Thoracic aorta (tissue), 2 donors: ENCODE measurements at places on chromosomes 2 and 18.

GRCh38 chr2:63500398-63500797 lies 87.9 kb downstream of the WDPCP start:
- no peak for DNase-seq

- DNase-seq = no peak
These were observed 86.0 kb downstream of the TMEM247 start for GRCh38 chr2:46565364-46565763.

- DNase-seq = no peak
These were observed 46.3 kb upstream of the SEMA4C start for GRCh38 chr2:96916156-96916630.

- DNase-seq = no peak
These were observed 235.8 kb downstream of the NBAS start for GRCh38 chr2:15325296-15325695.

DNA sequence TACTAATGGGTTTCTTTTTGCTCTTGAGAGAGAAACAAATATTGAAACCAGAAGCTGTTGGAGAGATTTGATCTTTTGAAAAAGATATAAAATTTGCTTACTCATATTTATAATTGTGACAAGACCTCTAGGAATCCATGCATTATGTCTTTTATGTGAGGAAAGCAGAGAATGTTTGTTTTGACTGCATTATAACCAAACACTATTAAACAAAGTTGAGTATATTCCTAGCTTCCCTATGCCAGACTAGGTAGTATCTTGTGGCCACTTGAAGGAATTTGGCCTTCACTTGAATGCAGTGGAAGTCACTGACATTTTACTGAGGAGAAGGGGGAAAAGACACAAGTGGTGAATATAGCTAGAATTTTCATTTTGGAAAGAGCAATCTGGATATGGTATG lies 521.8 kb upstream of the ZEB2 start:
- no peak for DNase-seq

- DNase-seq = no peak
These were observed 91.0 kb downstream of the SH3BP4 start for GRCh38 chr2:235042576-235043515.

GRCh38 chr2:151459358-151459757 lies 49.7 kb downstream of the RIF1 start:
- DNase-seq = no peak

GRCh38 chr18:74834424-74835309 lies 237.0 kb downstream of the ZNF407 start:
- no peak for DNase-seq

DNA sequence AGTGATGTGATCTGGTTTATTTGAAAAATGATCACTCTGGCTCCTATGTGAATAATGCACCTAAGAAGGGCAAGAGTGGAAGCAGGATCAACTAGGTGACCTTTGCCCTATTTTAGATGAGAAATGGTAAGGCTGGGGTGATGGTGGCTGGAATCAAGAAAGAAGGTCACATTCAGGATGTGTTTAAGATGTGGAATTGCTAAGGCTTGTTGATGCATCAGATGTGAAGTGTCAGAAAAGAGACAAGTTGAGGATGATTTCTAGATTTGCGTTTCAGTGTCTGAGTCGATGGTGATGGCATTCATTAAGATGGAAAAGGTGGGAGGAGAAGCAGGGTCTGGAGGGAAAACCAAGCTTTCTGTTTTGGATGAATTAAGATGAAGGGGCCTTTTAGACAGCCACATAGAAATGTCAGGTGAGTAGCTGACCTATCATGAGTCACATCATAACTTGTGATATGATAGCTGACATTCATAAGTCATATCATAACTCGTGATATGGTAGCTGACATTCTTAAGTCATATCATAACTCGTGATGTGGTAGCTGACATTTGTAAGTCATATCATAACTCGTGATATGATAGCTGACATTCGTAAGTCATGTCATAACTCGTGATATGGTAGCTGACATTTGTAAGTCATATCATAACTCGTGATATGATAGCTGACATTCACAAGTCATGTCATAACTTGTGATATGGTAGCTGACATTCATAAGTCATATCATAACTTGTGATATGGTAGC lies 101.2 kb upstream of the SEC11C start:
- DNase-seq = no peak

DNA sequence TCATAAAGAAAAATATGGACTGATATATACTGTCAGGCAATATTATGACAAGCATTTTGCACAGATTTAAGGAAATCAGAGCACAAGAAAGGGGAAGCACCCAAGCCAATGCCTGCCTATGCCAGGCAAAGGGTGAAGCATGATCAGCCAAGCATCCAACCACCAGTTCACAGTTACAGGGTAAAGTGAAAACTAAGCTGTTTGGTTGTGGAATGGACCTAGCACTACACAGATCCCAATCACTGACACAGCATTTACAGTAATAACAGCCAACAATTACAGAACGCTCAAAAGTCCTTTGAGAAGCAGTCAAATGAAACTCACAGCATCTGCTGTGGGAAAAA lies 90.3 kb downstream of the SP3 start:
- no peak for DNase-seq

GRCh38 chr2:130762910-130763385 lies 7.6 kb downstream of the AMER3 start:
- no peak for DNase-seq

DNA sequence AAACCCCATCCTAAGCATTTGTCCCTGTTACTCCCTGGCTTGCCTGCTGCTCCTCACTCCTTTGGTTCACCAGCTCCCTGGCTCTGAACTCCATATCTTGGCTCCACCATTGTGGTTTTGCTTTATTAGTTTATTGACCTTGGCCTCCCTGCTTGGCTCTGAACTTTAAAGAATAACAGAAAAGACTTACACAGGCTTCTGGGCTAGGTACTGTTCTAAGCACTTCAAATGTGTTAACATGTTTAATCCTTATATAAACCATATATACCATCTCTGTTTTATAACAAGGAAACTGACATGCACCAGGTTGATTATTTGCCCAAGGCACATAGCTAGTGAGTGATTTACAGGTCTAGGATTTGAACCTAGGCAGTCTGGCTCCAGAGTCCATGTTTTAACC lies 149.7 kb upstream of the CAPN13 start:
- DNase-seq = no peak
